Erythroblast (primary cell): ENCODE measurements at places on chromosomes 2 and 18.
A peak's percentile ranks its signal among the peaks of the same experiment; 100 is the strongest.

DNA sequence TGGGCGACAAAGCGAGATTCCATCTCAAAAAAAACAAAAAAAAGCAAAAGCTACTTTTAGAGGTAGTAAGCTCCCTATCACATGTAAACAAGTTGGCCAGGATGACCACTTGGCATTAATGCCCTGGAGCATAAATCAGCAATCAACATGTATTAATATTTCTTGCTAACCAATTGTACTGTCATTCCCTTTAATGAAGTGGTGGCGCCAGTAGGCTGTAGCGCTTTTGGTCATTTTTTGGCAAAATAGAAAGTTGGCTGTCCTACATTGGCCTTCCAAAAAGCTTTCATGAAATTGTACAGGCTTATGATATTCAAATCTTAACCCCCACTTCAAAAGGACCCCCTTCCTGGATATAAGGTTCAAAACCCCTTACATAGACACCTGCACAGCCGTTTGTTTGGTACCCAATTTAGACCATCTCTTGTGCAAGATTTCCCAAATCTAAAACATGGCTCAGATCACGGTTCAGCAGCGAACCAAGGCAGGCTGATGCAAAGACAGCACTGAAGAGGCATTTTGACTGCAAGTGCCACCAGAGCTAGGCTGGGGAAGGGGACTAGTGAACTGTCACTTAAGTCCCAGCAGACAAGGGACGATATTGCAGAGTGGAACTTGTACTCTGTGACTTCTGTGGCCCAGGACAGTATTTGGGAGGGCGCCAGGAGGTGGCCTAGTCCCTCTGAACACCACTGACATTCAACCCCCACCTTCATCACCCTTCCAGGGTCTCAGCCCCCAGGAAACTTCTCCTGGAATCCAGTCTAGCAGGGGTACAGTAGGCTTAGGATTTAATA lies 31.9 kb downstream of the SMAD7 start:
- no peak for DNase-seq

DNA sequence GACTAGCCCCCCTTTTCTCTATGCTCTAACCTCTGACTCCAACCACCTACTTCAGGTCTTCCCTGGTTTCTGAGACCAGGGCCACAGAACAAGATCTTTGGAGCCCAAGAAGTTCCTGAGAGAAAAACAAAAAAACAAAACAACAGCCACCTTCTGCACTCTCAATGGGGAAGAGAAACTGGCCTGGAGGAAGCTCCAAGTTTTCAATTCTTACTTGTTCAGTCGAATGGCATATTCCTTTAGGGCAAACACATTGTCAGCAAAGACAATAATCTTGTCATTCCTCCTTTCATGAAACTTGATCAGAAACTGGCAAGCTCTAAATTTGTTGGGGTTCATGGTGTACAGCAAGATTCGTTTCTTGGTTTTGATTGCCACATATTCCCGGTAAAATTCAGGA lies 15.0 kb downstream of the ERCC3 start:
- DNase-seq: no peak

GRCh38 chr2:51304311-51304710 lies 272.4 kb upstream of the NRXN1 start:
- no peak for DNase-seq

GRCh38 chr2:114752425-114752824 lies 310.0 kb downstream of the DPP10 start:
- no peak for DNase-seq

- DNase-seq: no peak
Observed at GRCh38 chr2:191797942-191798876, 48.7 kb downstream of the CAVIN2 start.

DNA sequence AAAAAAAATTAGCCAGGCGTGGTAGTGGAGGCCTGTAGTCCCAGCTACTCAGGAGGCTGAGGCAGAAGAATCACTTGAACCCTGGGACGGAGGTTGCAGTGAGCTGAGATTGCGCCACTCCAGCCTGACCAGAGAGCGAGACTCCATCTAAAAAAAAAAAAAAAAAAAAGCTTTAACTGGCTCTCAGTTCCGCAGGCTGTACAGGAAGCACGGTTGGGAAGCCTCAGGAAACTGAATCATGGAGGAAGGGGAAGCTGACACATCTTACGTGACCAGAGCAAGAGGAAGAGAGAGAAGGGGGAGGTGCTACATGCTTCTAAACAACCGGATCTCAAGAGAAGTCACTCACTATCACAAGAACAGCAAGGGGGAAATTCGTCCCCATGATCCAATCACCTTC lies 505.6 kb upstream of the SLC8A1 start:
- DNase-seq: no peak

DNA sequence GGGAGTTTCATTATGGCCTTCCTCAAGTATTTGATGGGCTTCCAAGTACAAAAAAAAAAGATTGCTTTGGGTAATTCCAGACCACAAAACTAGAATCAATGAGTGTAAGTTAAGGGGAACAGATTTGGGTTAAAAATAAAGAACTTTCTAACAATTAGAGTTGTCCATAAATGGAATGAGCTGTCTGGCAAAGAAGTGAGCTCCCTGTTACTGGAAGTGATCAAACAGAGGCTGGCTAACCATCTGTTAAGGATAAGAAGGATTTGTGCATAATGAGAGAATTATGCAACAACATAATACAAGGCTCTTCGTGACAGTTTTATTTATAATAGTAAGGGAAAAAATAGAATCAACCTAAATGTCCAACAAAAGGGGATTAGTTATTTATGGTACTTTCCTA lies 44.6 kb upstream of the ACVR1 start:
- DNase-seq: no peak

- DNase-seq: no peak
Observed at GRCh38 chr18:10032331-10033015, 118.7 kb downstream of the VAPA start.

DNA sequence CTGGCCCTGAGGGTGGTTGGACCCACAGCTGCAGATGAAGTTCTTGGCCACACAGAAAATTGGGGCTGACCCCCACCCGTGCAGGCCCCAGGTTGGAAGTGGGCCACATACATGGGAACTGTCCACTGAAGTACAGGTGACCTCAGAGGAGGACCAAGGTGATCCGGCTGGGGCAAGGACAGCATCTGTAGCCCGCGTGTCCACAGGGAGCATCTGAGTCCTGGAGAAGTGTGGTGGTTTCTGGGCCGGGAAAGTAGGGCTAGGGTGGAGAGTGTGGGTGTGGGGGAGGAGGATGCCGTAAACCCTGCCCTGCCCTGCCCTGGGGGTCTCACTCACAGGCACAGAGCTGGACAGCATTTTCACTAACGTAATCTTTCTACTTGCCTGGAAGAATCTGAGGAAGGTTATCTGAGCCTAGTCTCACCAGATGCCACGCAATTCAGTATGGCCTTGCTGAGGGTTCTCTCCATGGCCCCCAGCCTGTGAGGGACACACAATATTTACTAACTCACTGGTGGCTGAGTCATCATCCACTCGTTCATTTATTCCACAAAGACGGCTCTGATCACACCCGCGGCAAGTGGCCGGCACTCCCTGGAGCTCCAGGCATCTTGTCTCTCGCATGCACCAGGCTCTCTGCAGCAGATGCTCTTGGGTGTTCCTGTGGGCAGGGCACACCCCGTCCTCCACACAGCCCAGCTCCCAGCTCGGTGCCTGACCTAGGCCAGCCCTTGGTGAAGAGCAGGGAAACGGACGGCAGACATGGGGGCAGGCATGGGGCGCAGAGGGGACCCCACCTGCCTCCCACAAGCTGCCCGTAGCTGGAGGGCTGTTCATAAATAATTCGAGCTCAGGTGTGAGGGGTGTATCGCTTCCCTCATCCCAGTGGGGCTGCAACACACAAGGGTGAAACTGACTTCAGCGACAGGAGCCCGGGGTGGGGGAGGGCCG lies 51.2 kb downstream of the INHBB start:
- DNase-seq: no peak

- no peak for DNase-seq
Observed at GRCh38 chr2:167914969-167915368, 332.4 kb downstream of the STK39 start.

DNA sequence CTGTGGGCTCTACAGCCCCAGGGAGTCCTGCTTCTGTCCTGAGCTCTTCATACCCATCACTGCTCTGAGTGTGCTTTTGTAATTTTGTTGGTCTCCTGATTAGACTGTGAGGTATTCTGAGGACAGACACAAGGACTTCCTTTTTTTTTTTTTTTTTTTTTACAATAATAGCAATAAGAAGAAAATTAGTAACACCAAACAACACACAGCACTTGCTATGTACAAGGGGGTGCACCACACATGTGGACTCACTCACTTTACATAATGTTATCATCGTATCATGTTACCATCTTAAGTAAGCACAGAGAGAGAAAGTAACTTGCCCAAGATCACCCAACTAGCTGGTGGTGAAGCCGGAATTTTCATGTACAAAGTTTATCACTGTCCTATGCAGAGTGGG lies 34.6 kb downstream of the MBP start:
- no peak for DNase-seq

- no peak for DNase-seq
Observed at GRCh38 chr2:200354833-200355751, 48.6 kb downstream of the SPATS2L start.

DNA sequence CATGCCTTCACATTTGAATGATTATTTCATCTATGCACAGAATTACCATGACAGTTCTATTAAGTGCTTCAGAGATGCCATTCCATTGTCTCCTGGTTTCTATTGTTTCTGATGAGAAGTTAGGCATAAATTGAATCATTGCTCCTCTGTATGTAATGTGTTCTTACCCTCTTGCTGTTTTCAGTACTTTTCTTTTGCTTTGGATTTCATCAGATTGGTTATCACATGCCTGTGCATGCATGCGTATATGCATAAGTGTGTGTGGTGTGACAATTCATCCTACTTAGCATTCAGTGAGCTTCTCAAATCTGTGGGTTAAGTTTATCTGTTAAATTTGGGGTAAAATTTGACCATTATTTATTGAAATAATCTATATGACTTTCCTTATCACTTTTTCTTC lies 263.3 kb upstream of the RND3 start:
- no peak for DNase-seq

DNA sequence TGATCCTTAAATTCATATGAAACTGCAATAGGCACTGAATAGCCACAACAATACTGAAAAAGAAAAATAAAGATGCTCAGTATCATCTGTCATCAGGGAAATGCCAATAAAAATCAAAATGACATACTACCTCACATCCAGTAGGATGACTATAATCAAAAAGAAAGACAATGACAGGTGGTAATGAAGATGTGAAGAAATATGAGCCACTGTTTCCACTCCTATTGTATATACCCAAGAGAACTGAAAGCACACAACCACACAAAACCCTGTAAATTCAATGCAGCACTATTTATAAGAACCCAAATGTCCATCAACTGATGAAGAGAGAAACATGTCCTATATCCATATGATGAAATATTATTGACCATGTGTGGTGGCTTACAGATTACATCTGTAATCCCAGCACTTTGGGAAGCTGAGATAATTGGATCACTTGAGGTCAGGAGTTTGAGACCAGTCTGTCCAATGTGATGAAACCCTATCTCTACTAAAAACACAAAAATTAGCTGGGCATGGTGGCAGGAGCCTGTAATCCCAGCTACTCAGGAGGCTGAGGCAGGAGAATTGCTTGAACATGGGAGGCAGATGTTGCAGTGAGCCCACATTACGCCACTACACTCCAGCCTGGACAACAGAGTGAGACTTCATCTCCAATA lies 39.9 kb downstream of the MAP3K2 start:
- DNase-seq: peak; percentile 58

- no peak for DNase-seq
Observed at GRCh38 chr2:9235147-9236044, 28.8 kb downstream of the ASAP2 start.

- no peak for DNase-seq
Observed at GRCh38 chr2:221073326-221074049, 498.6 kb downstream of the EPHA4 start.
